ENCODE measurements at places on chromosomes 7 and 10.
A peak's percentile ranks its signal among the peaks of the same experiment; 100 is the strongest.

DNA sequence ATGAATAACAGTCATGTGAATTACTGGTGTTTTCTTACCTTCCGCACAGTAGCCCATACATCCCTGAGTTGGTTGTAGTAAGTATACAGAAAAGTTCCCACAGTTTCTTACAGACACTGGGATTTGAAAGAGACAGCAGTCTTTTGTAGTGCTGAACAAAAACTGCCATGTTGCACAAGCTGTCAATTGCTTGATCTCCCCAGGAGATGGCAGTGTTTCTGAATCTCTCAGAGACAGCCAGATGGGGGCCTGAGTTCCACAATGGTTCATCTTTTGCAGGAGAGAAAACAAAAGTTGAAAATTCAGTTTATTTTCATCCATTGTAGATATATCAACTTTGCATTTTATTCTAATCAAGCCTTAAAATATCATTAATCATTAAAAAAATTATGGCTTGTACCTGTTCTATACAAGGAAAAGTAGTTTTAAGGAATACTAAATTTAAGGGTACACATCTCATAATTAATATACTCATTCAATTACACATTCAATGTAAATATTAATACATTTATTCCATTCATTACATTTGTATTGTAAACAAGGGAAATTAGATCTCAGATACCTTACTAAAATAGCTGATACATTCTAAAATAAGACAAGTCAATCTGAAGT, 14.5 kb downstream of the VWDE start:
- peak; percentile 38 for DNase-seq

DNA sequence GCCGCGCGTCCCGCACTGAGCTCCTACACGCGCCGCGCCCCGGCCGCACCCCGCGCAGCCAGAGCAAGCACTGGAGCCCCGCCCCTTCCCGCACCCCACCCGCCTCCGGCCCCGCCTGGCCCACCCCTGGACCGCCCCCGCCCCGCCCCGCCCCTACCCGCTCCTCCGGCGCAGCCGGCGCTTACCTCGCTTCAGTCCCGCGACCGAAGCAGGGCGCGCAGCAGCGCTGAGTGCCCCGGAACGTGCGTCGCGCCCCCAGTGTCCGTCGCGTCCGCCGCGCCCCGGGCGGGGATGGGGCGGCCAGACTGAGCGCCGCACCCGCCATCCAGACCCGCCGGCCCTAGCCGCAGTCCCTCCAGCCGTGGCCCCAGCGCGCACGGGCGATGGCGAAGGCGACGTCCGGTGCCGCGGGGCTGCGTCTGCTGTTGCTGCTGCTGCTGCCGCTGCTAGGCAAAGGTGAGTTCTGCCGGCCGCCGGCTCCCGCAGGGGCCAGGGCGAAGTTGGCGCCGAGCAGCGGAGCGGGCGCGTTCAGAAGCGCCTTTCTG, at the start of gene RET:
RET (plus strand) TSS at position 194 of the 545 bp plus-strand sequence; CDS start at position 384, 190 bp downstream.
- DNase-seq, result peak; percentile 14

- DNase-seq, result no peak
Measured at GRCh38 chr7:36514289-36515243, 124.9 kb downstream of the ANLN start.

- no peak for DNase-seq
Measured at GRCh38 chr7:117972606-117973005, 99.4 kb upstream of the CTTNBP2 start.

- peak; percentile 26 for DNase-seq
Measured at GRCh38 chr7:44914992-44915607, 29.8 kb upstream of the PURB start.

GRCh38 chr10:70223728-70224127, 9.5 kb downstream of the PPA1 start:
- no peak for DNase-seq

DNA sequence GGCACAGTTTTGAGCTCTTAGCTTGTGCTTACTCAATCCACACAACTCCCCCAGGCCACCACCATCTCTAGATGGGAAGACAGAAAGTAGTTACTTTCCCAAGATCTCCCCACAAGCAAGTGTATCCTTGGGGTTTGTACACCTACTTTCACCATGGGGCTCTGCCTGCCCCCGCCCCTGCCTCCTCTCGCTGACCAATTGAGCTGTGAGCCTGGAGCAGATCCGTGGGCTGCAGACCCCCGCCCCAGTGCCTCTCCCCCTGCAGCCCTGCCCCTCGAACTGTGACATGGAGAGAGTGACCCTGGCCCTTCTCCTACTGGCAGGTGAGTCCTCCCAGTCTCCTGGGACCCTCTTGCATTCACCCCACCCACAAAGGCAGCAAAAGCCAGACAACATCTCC, 2.0 kb downstream of the FXYD4 start:
- DNase-seq, result no peak

GRCh38 chr10:48634198-48634983, 29.5 kb upstream of the ARHGAP22 start:
- peak; percentile 28 for DNase-seq

GRCh38 chr7:117202511-117202910, 120.3 kb downstream of the WNT2 start:
- no peak for DNase-seq

DNA sequence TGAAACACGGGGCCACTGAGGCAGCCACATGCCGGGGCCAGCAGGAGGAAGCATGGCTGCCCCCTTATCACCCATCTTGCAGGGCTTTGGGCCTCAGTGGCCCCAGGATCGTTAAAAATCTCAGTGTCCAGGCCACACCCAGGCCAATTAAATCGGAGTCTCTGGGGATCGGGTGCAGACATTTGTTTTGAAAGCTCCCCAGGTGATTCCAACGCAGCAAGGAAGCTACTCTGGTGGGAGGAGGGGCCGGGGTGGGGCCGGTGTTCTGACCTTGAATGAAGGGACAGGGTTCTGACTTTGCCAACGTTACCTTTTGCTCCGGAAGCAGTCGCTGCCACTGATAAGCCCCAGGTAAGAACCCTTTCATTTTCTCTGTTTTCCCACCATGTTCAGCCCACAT, 412.3 kb upstream of the FOXK1 start:
- DNase-seq, result no peak

- no peak for DNase-seq
Measured at GRCh38 chr10:122463466-122464249, 2.3 kb downstream of the HTRA1 start.

DNA sequence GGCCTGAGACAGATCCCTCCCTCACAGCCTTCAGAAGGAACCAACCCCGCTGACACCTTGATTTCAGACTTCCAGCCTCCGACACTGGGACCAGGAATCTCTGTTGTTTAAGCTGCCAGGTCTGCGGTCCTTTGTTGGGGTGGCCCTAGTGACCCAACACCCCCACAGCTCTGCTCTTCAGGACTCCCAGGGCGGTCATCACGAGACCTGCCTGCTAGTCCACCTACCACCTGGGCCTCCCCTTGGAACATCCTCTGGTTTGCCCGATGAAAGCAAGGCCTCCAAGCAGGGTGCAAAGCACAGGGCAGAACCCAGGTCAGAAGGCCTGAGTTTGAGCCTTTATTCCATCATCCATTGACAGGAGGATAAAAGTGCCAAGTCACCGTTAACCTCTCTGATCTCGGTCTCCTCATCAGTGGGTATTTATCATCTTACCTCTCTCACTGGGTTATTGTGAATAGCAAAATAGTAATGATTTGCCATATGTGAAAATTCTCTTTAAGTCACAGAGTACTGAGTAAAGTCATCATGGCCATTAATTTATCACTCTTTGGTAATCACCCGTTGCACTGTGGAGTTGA, 16.9 kb upstream of the SMARCD3 start:
- DNase-seq, result no peak

DNA sequence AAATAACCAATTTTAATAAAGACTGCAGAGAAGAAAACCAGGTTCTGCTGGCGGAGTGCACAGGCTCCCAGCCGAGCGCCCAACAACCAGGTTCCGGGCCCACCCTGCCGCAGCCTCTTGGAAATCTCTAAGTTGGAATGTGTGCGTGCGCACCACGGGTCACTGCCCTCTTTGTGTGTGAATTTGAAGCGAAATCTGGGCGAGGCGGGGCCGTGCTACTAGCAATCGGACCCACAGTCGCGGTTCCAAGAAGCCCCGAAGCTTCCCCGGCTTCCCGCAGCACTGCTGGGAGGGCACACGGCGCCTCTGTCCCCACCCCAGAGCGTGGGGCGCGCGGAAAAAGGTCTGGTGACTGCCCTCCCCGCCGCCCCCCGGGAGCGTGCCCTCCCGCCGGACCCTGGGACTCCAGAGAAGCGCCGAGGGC, 666 bp upstream of the MAP3K8 start:
- peak; percentile 50 for DNase-seq

DNA sequence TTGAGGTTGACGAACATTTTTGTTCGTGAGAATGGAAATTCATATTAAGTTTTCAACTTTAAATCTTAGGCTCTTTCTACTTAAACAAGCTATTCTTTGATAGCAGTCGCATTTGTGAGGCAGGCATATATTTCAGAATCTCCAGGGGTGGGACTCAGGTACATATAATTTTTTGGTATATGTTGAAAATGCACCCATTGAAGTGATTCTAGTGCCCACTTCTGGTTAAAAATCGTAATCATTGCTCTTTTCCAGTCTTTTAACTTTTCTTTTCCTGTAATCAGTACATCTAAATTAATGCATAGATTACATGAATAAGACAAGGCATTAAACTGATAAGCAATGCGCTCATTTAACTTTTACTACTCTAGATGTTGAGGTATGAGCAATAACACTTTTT, 67.8 kb downstream of the ZNRF2 start:
- no peak for DNase-seq

DNA sequence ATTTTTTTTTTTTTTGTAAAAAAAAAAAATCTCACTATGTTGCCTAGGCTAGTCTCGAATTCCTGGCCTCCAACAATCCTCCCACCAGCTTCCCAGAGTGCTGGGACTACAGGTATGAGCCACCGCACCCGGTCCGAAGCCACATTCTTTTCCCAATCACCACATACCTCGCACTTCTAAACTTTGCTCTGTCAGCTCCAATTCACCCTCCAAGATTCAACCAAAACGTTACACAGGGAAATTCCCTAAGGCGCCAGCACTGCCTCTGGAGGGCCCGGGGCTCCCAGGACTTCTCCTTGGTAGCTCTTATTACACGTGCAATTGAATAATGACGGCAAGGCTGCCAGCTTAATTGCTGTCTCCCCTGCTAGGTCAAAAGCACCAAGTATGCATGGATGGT, 10.3 kb upstream of the DNAAF5 start:
- no peak for DNase-seq

- DNase-seq, result no peak
Measured at GRCh38 chr10:51878695-51879094, 179.3 kb upstream of the CSTF2T start.

GRCh38 chr7:30925117-30925516, 13.5 kb downstream of the AQP1 start:
- DNase-seq, result no peak

- peak; percentile 41 for DNase-seq
Measured at GRCh38 chr7:128381161-128381821, 19.8 kb upstream of the PRRT4 start.

GRCh38 chr10:62657244-62657835, 147.2 kb upstream of the ADO start:
- no peak for DNase-seq

GRCh38 chr7:136677471-136678365, 190.7 kb upstream of the CHRM2 start:
- no peak for DNase-seq

- DNase-seq, result no peak
Measured at GRCh38 chr10:117775526-117775925, 233.0 kb downstream of the EMX2 start.

DNA sequence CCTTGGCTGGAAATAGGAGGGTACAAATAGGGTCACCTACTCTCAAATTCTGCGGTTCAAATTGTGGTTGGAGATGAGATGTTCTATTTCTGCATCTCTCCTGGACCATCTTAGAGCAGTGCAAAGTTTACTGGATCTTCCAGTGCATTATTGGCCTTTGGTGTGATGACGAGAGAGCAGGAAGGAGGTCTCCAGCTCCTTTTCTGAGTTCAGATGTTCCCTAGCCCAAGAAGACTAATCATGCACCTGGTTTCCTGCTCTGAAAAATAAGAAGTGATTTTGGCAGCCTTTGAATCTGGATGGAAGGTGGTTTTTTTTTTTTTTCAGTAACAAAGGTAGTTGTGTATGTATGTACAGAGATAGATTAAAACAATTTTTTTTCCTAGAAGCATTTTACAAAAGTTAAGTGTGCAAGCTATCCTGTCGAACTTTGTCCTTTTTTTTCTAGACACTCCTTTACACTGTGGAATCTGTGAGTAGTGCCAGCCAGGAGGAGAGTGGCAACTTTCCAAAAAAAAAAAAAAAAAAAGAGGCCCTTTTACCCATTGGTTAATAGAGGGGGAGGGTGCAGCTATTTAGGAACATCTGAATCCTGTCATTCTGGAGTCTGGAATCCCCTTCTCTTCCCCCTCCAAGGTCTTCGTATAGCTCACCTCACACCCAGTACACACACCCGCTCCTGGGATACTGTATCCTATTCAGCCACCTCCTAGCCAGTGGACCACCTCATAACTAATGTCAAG, 26.3 kb downstream of the PAPSS2 start:
- no peak for DNase-seq

DNA sequence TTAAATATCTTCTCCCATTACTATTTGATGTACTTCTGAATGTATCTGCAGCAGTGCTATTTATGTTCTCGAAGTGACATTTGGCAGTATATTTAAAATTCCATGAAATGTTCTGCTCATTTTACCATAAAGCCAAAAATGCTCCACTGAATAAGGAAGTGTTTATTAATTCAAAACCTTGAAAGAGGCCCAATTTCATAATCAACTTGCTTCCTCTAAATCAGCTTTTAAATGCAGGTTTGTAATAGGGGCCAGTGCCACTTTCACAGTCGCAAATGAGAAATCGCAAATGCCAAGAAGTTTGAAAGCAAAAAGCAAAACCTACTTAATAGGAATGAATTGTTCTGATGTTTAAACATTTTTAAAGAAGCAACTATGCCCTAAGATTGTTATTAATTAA, 11.4 kb downstream of the NHLRC2 start:
- no peak for DNase-seq

DNA sequence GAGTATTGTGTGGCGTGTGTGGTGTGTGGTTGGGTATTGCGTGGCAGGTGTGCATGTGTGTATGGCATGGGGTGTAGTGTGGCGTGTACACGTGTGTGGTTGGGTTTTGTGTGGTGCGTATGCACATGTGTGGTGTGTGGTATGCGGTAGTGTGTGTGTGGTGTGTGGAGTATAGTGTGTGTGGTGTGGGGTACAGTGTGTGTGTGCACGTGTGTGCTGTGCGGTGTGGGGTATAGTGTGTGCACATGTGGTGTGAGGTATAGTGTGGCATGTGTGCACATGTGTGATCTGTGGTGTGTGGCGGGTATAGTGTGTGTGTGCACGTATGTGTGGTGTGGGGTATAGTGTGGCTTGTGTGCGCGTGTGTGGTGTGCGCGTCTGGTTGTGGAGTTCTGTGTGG, 20.9 kb upstream of the UTF1 start:
- no peak for DNase-seq
